Foreskin fibroblast (primary cell): ENCODE measurements at places on chromosomes 2 and 18.
A peak's percentile ranks its signal among the peaks of the same experiment; 100 is the strongest.

GRCh38 chr2:6474161-6475140, 391.3 kb downstream of the CMPK2 start:
- no peak for DNase-seq

GRCh38 chr2:211068108-211068780, 511.8 kb downstream of the CPS1 start:
- no peak for DNase-seq

DNA sequence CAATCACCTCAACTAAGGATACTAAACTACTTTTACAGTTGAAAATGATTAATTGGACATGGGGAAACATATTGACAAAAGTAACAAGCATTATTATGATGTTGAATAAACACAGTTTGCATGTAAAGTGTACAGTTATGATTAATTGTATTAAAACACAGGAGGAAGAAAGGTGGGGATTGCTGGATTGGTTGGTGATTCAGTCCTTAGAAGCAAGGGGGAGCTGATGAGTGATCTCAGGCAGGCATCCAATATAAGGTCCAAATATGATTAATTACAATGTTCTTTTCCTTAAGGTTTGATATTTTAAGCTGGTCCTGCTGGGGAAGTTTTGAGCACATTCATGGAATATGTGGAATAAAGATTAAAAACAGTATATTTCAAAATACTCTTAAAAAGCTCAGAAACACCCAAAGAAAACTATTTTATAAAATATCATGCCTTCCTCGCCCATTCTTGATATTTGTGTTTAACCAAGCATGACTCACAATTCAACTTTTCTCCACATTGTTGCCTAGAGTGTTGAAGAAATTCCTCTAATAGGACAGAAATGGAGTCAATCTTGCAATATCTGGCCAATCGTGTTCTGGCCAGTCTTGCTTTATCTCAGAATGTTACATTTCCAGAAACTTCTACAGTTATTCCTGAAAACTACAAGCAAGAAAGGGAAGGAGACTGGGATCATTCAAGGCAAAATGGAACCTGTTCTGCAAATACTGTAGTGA, 268.2 kb downstream of the RPIA start:
- no peak for DNase-seq

DNA sequence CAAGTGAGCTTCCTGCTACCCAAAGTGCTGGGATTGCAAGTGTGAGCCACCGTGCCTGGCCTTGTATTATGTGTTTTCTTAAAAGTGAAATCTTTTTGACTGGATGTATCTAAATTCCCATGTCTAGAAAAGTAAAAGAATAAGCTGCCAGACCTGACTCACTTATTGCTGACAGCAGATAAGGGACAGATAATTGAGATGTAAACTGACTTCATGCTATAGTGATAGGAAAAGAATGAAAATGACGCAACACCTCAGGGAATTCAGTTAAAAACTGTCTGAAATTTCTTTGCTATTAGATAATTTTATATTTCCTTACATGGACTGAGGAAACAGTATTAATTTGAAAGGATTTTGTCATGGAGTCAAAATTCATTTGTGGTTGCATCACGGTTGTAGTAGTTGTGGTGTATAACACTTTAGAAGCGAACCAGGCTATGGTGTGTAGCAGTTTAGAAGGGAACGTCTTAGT, 19.4 kb downstream of the TTC27 start:
- peak; percentile 75 for DNase-seq

DNA sequence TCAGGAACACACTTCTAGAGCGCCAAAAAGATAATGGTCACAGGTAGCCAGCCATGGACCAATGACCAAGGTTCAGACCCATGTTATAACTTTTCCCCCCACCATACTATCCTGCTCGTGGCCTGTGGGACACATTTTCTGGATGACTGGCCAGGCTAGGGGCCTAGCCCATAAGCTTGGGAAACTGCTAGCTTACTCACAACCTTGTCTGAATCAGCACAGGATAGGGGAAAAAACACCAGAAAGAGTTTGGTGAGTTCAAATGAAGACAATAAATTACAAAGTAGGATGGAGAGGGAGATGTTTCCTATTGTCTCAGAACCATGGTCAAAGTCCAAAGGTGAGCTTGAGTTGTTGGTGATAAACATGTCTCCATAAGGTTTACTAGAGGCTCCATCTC, 156.3 kb upstream of the CCDC68 start:
- peak; percentile 74 for DNase-seq

- DNase-seq: no peak
These were observed 44.5 kb upstream of the TMEM17 start for GRCh38 chr2:62550461-62550860.

DNA sequence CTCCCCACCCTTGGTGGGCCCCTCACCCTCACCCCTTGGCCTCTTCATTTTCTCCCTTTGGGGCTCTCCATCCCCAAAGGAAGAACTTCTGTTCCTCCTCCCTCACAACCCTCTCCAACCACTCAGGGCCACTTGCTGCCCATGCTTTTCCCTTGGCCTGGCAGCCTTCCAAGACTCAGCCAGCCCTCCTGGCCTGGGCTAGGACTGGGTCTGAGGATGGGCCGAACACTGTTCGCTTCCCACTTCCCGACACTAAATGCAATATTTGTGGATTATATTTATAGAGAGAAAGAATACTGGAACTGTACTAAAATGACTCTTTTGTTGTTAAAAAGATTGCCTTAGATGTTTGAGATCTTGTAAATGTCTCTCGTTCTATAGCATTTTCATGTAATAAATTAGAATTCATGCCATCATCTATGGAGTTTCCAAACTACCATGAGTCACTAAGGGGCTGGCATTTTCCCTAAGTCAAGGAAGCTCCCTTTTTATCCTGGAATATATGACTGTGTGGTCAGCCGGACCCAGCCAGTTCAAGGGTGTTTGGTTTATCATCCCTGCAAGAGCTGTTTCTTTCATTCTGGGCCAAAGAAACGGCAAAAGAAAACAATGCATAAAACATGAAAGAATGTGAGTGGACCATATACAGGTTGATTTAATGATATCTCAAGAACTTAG, 3.8 kb downstream of the CXCR2 start:
- peak; percentile 30 for DNase-seq

DNA sequence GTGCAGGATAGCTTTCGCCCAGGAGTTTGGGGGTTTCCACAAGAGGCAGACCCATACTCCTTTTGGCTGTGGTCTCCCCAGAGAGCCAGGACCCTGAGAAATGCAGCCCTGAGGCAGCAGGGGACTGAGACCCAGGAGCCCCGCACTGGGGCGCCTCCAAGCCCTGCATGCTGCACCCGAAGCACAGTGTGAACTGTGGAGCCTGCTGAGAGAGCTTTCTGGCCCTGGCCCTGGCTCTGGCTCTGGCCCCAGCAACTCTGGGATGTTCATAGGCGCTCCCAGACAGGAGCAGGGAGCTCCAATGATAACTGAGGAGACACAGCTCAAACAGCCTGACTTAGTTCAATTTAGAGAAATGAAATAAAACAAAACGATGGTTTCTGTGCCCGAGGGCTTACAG, 96.4 kb upstream of the TEX51 start:
- DNase-seq: no peak

GRCh38 chr2:197442857-197443256, 8.0 kb upstream of the SF3B1 start:
- no peak for DNase-seq

GRCh38 chr2:146978577-146979555, 866.0 kb upstream of the ACVR2A start:
- peak; percentile 25 for DNase-seq

DNA sequence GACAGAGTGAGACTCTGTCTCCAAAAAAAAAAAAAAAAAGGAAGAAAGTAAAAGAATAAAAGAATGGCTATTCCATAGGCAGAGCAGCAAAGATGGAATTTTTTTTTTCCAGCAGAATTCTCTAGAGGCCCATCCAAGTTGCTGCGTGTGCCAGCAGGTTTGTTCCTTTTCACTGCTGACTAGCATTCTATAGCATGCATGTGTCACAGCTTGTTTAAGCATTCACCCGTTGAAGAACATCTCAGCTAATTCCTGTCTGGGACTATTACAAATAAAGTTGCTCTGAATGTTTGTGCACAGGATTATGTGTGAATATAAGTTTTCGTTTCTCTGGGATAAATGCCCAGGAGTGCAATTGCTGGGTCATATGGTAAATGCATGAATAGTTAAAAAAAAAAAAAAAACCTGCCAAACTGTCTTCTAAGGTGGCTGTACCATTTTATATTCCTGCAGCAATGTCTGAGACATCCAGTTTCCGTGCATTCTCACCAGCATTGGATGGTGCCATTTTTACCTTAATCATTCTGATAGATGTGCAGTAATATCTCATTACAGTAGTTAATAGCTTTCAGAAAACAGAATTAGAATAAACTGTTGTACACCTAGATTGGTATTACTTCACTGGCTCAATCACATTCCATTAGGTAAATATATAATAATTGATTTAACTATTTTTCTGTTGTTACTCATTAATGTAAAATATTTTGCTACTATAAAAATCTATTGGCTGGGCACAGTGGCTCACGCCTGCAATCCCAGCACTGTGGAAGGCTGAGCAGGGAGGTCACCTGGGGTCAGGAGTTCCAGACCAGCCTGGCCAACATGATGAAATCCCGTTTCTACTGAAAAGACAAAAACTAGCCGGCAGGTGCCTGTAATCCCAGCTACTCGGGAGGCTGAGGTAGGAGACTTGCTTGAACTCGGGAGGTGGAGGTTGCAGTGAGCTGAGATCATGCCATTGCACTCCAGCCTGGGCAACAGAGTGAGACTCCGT, 47.5 kb upstream of the ASAP2 start:
- DNase-seq: no peak

DNA sequence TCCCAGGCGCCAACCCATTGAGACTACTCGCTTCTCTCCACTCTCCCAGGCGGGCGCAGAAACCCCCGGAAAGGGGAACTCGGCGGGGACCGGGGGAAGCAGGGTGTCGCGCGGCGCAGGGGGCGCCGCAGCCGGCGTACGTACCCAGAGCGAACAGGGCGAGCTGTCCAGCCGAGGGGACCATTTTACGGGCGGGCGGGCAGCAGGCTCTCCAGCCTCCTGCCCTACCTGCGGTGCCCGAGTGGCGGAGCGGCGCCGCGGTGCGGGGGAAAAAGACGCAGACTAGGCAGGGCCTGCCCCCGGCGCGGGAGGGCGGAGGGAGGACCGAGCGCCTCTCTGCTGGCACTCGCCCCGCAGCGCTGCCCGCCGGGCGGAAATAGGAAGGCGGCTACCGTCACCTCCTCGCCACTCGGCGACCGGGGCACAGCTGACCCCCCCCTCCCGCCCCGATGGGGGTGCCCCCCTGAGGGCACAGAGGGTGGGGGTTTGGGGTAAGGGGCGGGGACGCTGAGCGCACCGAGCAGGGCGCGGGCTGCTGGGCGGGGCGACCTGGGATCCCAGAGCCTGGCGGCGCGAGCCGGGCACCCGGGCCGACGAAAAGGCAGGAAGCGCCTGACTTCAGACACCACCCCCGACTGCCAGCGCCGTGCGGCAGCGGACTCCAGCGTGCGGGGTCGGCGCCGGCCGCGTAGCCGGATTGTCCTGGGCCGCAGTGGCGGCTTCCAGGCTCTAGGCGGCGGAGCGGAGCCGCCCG, at the start of gene TGFA:
Gene TGFA, minus strand, starts transcription at position 243 of the 754 bp plus-strand sequence. Its CDS starts 59 bp downstream, at position 184.
- DNase-seq: peak; percentile 11
